ENCODE measurements at places on chromosomes 12 and 14.

DNA sequence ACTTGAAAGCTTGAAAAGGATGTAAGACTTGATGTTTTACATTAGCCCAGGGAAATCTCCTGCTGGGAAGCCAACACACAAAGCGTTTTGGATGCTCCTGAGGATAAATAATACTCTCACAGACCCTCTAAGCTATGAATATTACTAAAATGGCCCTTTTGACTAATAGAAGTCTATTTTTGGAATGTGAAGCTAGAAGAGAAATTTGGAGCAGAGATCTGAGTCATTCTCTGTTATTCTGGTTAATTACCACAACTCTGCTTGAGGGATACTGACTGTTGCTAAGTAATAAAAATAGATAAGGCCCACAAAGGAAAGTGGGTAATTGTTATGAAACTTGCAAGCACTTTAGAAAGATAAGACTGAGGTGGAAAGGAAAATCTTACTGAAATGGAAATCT, 346.2 kb upstream of the STXBP6 start:
- no peak for DNase-seq

- no peak for DNase-seq
Observed at GRCh38 chr12:51020448-51021182, 5.6 kb downstream of the SLC11A2 start.

DNA sequence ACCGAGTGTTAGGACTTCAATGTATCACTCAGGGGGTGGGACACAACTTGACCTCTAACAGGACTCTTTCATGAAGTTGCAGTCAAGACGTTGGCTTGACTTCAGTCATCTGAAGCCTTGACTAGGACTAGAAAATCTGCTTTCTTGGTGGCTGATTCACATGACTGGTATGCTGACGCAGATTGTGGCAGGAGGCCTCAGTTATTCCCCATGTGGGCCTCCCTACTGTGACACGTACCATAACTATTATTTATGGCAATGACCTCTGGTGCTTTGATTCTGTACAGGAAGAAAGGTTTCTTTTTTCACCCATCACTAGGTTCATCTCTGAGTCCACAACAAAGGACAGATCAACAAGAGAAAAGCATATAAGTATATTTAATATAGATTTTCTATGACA, 270.4 kb downstream of the NEDD1 start:
- DNase-seq = no peak

DNA sequence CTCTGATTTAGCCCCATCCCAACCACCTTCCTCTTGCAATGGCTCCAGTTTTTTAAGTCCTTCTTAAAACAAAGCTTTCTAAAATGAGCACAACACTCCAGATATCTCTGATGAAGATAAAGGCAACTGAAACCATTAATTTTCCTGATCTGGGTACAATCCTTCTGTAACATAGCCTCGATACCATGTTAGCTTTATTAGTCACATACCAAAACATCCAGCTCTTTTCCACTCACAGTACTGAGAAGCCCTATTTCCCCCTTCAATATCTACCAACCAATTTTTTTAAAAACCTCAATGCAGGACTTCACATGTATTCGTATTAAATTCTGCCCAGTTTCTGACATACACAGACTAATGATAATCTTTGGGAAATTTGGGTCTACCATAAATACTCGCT, 105.9 kb downstream of the MED13L start:
- no peak for DNase-seq

- no peak for DNase-seq
Observed at GRCh38 chr12:119393677-119394076, 59.1 kb downstream of the CCDC60 start.

- no peak for DNase-seq
Observed at GRCh38 chr14:87883750-87884149, 109.2 kb downstream of the GALC start.

DNA sequence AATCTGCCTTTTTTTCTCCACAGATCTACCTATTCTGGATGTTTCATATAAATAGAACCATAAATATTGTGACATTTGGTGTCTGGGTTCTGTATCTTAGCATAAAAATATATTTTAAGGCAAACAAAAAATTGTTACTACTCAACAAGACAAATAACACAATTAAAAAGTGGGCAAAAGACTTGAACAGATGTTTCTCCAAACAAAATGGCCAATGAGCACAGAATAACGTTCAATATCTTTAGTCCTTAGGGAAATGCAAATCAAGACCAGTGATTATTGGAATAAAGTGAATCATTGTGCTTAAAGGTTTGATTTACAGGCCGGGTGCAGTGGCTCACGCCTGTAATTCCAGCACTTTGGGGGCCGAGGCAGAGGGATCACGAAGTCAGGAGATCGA, 1331.3 kb downstream of the AACS start:
- no peak for DNase-seq

DNA sequence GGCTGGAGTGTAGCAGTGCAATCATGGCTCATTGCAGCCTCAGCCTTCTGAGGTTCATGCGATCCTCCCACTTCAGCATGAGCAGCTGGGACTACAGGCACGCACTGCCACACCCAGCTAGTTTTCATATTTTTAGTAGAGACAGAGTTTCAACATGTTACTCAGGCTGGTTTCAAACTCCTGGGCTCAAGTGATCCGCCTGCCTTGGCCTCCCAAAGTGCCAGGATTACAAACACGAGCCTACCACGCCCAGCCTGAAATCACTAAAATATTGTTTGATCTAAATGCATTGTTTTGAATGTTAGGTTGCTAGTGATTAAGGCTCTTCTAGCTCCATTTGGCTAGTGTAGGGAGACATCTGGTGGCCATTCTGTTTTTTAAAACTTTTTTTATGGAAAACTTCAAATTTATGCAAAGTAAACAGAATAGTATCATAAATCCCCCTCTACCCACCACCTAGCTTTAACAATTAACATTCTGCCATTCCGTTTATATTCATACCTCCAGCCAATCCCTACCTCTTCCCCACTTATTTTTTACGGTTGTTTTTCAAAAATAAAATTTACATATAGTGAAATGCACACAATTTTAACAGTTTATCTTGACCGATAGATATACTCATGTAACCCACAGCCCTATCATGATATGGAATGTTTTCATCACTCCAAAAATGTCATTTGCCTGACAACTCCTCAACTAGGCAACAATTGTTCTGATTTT, 37.8 kb downstream of the MYO1H start:
- no peak for DNase-seq

DNA sequence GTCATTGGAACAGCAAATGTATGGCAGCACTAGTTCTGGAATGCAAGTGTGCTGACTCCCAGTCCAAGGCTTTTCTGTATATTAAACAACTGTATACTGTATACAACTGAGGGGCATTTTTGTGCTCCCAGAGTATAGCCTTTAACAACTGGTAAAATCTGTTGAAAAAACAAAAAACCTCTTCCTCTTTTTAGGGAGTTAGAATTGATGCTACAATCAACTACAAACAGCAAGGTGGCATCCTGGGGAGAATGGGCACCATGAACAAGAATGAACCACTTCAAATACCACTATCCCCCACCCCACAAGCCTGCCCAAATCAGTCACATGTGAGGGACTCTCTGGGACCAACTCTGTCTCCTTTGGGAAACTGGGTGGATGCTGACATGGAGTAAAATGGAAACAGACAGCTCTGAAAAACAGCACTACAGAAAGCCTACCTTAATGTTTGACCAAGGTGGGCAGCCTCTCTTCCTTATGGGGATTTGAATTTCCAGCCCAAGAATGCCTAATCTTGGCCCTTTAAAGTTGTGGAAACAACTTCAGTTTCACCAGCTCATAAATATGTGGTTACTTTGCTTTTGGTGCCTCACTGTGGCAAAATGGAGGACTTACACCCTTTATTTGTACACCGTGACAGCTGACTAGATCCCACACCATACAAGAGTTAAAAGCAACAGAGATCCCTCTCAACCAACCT, 7.5 kb downstream of the VTI1B start:
- DNase-seq = no peak

DNA sequence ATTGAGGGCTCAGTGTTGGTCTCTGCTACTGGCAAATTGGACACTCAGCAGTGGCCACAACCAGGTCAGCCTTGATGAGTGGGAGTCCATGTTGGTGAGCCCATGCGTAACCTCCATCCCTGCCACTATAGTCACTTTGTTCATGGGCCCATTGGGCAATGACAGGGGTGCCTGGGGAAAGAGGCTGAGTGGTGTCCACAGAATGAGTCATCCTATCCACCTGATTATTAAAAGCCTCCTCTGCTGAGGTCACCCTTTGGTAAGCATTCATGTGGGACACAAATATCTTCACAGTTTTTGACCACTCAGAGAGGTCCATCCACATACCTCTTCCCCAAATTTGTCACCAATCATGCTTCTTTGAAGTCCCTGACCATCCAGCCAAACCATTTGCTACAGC, 50.0 kb downstream of the FIGNL2 start:
- no peak for DNase-seq

DNA sequence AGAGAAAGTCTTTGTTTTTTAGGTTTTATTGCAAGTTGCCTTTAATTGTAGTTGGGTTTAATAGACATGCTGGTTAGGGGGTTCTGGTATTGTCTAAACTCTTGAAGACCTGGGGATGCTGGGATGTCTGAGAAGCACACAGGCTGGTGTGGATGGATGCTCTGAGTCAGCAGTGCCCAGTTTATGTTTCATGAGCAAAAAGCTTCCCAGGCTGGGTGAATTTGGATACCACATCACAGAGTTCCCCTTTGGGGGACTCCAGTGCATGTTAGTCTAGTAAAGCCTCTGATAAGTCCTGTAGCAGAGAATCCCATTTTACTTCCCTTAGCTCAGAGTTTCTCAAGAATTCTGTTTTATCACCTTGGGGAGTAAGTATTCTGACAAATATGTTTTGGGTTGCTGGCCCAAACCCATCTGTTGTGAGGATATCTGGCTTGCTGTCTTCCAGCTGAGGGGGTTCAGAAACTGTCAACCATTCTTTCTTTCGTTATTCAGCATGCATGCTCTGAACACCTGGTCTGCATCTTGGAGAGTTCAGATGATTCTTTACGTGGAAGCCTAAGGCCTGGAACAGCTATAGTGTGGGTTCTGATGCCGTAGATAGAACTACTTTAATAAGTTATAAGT, 509.1 kb downstream of the VRK1 start:
- DNase-seq = no peak

GRCh38 chr12:113069149-113069548, 12.6 kb downstream of the DTX1 start:
- no peak for DNase-seq

DNA sequence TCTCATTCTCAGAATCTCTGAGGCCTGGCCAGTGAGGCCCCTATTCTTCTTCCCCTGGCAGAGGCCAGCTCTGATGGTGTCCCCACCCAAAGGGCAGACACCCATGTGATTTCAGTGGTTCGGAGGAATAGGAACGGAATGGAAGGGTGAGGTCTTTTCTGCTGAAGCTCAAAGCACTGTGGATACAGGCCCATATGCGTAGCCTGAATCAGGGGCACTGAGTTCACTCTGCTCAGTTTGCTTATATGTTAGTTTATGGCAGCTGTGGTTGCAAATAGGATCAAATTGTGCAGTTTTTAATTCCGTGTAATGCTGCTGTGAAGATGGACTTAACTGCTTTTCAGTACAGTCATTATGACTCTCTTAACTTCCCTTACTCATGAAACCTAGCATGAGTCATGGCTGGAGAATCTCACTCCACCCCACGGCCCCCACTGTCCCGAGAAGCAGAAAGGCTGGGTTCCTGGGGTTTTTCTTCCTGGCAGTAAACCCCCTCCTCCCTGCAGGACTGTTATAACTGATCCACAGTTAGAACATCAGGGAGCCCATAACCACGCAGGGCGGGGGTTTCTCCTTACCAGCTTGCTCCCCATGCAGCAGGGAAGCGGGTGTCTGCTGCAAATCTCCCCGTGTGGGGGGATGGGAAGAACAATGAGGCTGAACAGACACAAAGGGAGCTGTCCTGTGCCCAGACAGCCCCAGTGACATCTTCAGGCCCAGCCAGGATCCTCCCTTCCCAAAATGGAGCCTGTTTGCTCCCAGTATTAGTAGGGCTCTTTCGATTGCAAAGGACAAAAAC, 122.7 kb downstream of the SLC38A6 start:
- DNase-seq = no peak

GRCh38 chr12:26239852-26240815, 44.8 kb downstream of the SSPN start:
- DNase-seq = no peak

DNA sequence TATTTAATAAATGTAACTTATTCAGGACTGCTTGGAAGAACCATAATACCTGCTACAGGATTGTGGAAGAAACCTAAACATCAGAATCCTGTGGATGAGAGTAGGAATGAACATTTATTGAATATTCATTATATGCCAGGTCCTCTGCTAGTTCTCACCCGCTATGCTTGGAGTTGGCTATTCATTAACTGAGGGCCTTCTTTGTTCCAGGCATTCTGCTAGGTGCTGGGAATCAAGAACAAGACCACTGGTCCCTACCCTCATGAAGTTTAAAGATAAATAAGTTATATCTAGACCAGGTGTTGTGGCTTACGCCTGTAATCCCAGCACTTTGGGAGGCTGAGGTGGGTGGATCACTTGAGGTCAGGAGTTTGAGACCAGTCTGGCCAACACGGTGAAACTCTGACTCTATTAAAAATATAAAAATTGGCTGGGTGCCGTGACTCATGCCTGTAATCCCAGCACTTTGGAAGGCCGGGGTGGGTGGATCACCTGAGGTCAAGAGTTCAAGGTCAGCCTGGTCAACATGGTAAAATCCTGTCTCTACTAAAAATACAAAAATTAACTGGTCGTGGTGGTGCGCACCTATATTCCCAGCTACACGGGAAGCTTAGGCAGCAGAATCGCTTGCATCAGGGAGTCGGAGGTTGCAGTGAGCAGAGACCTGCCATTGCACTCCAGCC, 3.8 kb upstream of the TULP3 start:
- no peak for DNase-seq

DNA sequence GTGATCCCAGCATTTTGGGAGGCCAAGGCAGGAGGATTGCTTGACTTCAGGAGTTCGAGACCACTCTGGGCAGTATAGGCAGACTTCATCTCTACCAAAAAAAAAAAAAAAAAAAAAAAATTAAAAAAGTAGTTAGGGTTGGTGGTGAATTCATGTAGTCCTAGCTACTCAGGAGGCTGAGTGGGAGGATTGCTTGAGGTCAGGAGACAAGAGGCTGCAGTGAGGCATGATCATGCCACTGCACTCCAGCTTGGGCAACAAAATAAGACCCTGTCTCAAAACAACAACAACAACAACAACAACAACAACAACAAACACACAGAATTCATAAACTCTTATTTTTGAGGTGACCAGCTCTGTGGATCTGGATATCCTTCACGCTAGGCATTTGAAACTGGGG, 17.1 kb downstream of the SLC25A3 start:
- no peak for DNase-seq

- no peak for DNase-seq
Observed at GRCh38 chr12:39627914-39628313, 8.3 kb upstream of the ABCD2 start.

DNA sequence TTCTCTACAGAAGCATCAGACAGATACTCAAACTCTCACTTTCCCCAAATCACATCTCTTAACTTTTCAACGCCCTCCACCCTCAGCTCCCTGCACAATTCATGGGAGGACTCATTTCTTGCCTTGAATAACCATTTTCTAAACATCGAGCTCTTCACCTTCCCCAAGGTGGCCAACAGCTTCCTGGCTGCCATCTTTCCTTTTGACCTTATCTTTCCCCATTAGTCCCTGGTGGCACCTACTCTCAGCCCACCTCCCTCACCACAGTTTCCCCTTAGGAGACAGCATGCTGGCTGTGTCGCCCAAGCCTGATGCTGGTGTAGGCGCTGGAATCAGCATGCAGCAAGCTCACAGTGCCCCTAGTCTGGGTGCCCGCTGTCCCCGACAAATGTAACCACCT, 8.4 kb upstream of the OAS1 start:
- no peak for DNase-seq

- no peak for DNase-seq
Observed at GRCh38 chr14:90458536-90458935, 61.7 kb downstream of the CALM1 start.

- DNase-seq = no peak
Observed at GRCh38 chr12:11635341-11635740, 14.1 kb upstream of the ETV6 start.
